ENCODE measurements at places on chromosomes 5 and 9.

DNA sequence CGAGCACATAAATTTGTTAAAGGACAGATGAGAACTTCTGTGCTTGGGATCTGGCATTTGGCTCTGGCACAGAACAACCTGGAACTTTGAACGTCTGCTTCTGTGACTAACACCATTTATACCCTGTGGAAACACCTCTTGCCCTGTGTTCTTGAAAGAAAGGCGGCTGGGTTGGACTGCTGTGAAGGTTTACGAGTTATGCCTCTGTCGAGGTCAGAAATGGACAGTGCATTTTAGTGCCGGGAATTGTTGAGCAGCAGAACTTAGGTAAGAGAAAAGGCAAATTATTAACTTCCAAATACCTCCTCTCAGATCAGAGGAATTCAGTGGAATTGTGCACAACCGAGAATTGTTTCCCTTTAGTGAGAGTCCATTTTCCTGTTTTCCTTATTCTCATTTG lies 14.1 kb upstream of the INIP start:
- DNase-seq: no peak

DNA sequence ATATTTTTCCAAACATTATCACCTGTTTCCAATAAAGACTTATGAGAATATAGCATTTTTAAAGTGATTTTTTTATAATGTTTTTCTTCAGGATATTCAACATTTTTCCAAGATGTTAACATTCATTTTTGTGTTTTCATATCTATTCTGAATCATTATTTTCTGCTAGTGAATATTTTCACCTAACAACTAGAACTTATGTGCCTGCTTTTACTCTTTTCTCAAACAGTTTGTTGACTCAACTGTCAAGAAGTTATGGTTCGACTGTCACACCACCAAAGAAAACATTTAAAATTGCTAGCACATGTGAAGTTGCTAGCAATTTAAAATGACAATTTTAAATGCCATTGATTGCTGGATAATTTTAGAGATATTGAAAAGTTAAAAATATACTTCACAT lies 343.3 kb upstream of the CDH9 start:
- no peak for DNase-seq

- no peak for DNase-seq
Observed at GRCh38 chr5:133202066-133202665, 150.4 kb downstream of the HSPA4 start.

DNA sequence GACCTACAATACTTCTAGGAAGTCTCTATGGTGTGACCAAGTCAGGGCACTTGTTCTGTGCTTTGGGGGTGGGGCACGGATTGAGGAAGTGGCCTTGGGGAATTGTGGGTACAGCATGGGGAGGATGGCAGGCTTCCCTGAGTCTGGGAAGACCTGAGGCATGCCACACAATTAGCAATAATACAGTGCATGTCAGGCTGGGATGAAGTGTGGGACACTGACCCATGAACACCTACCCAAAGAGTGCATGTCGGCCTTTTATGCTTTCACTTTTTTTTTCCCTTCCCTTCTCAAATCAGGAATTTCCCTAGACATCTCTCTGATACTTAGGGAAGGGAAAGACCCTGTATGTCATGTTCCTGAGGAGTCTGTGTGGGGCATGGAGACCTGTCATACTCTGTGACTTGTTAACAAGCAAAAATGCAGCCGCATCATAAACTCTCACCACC lies 146.4 kb downstream of the PALM2AKAP2 start:
- no peak for DNase-seq

- no peak for DNase-seq
Observed at GRCh38 chr5:140223567-140223966, 48.6 kb downstream of the CYSTM1 start.

GRCh38 chr5:81950996-81951395 lies 20.8 kb upstream of the ATG10 start:
- no peak for DNase-seq

DNA sequence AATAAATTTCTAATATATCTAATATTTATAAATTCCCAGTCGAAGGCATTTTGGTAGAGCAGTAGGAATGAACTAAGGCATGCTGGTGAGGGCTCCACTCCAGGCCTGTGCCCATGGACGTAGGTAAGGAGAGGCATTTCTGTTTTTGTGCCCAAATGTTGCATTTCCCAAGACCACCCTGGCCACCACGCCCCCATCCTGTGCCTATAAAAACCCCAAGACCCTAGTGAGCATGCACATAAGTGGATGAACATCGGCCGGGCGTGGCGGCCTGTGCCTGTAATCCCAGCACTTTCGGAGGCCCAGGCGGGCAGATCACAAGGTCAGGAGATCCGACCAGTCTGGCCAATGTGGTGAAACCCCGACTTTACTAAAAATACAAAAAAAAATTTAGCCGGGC lies 10.1 kb upstream of the MTMR12 start:
- no peak for DNase-seq

GRCh38 chr5:112005623-112005930 lies 248.6 kb upstream of the NREP start:
- DNase-seq: no peak

GRCh38 chr9:116700882-116701865 lies 14.1 kb downstream of the TRIM32 start:
- DNase-seq: no peak

DNA sequence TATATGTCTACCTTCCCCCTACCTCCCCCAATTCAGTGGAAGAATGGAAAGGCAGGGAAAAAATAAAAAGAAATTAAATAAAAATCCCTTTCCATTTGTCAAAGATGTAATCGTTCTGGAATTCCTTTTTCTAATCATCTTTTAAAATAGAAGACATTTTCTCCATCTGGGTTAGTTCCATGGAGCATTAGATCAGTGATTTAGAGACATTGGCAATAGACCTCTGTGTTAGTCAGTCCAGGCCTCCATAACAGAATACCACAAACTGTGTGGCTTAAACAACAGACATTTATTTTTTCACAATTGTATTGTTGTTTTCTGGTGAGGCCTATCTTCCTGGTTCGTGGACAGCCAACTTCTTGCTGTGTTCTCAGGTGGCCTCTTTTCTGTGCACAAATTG lies 516.6 kb upstream of the DAB2 start:
- DNase-seq: no peak

- no peak for DNase-seq
Observed at GRCh38 chr5:115033861-115034260, 135.8 kb downstream of the TRIM36 start.

GRCh38 chr9:126150411-126151030 lies 176.1 kb upstream of the MVB12B start:
- DNase-seq: no peak

DNA sequence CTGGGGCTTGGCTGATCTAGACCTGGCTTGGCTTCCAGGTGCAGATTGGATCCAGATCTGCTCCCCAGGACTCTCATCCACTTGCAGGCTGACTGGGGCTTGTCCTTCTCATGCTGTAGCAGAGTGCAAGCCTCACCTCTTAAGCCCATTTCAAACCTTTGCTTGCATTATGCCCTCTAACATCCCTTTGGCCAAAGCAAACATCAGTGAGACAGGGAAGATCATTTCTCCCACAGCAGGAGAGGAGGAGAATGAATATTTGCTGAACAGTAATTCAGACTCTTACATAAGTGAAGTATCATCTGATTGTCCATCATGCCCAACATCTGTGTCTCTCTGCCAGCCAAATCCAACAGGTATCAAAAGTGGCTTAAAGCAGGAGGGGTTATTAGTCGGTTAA lies 194.9 kb downstream of the C9orf152 start:
- no peak for DNase-seq

GRCh38 chr5:172932313-172933017 lies 26.8 kb upstream of the RPL26L1 start:
- no peak for DNase-seq

DNA sequence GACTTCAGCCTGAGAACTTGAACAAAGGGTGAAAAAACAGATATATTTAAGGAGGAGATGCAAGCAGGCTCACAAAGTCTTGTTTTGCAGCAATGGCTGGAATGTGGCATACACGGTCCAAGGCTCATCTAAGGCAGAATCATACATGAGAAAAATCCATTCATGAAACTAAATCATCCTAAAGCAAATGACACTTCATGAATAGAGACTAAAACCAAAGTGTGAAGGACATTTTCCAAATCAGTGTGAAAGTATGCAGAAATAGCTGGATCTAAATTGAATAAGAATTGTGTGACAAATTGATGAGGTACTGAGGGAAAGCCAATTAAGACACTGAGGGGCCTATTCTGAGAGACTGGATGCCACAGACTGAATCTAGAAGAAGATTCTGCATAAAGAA lies 27.3 kb downstream of the ZNF366 start:
- DNase-seq: no peak

DNA sequence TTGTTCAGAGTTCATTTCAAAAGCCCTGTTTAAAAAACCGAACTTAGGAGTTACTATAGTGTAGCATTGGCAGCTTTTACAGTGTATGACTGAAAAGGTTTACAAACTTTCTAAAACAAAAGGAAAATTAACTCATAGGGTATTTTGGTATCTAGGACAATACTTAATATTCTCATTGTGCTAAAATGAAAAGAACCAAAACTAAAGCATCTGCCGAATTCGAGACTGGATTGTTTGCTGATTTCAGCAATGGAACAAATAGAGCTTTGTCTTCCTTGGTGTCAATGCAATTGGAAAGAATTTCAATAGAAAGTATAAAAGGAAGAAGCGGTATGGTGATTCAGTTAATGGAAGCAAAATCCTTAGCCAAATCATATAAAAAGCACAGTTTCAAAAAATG lies 254.1 kb downstream of the SLF1 start:
- DNase-seq: no peak

DNA sequence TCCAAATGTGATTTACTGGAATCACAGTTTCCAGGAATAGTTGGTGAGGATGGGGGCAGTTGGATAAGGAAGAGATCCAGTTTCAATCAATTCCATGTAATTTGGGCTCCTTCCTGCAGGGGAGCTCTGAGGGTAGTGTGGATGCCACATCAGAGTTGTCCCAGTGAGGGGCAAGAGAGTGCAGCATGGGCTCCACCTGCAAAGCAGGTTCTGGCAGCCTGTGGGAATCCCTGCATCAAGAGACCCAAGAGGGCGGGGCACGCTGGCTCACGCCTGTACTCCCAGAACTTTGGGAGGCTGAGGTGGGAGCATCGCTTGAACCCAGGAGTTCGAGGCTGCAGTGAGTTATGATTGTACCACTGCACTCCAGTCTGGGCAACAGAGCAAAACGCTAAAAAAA lies 188.5 kb downstream of the CACNA1B start:
- no peak for DNase-seq

- no peak for DNase-seq
Observed at GRCh38 chr9:99628849-99629620, 192.7 kb upstream of the NR4A3 start.

DNA sequence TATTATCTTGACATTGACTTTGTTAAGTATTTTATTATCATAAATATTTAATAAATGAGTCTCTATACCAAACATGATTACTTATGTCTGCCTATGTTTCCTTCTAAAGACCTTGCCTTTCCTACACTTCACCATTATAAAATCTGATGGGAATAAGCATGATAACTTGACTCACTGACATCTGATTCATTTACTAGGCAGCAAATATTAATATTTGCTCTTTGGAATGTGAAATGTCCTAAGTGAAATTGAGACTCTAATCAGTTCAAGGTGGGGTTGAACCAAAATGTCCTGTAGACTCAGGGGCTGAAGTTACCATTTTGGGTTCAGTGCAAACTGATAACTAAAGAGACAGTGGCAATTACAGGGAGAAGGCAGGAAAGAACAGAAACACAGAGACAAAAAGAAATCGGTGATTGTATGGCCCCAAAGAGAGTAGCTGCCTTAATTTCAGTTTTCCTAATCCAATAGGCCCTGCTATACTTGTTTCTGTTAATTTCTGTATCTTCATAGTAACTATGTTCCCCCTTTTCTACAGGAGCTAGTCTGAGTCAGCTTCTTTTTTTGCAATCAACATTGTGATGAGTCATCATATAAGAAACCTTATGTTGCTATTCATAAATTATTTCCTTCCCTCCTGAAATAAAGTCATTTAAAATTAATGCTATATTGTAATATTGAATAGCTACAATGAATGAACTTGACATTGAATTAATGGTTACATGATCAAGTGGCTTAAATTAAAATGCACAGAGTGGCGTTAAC lies 296.8 kb downstream of the PDE4D start:
- no peak for DNase-seq

GRCh38 chr5:114402206-114402605 lies 40.3 kb downstream of the KCNN2 start:
- no peak for DNase-seq

DNA sequence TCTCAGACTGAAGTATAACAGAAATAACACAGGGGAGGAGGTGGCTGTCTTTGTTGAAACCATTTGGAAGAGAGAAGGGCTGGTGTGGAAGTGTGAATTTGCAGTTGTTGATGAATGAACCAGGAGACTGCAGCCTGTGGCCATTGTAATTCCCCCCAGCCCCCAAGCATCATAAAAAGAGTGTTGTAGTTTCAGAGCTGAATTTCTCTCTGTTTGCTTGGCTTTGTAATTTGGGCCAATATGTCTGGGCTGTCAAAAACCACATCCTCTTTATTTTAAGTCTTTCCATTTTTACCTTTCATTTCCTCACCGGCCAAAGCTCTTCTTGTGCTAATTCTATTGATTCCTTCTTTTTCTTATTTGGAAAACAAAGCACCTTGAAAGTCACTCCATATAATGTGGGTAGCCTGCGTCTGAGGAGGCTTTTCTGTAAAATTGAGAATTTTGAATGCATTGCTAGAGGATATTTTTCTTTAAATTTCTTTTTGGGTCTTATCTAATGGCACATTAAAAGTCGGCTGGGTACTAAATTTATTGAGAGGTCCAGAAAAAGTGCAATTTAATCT lies 383.3 kb downstream of the OSTF1 start:
- DNase-seq: no peak

- no peak for DNase-seq
Observed at GRCh38 chr5:145937432-145938250, 1.3 kb downstream of the SH3RF2 start.

DNA sequence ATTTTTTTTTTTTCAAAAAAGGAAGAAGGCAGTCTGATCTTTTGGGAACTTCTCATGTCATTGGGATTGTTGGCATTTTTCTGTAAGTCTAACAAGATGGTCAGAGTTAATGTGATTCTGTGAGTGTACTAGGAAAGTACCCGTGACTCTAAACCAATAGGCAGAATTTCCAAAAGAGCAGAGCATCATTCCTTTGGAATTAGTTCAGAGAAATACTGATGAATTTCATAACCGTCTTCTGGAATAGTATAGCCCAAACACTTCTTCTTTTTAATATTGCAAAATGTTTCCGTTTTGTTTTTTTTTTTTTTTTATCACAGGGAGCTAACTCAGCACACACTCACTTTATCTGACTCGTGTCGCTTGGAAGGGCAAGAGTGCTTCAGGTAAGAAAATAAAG lies 407.4 kb downstream of the DTWD2 start:
- no peak for DNase-seq

DNA sequence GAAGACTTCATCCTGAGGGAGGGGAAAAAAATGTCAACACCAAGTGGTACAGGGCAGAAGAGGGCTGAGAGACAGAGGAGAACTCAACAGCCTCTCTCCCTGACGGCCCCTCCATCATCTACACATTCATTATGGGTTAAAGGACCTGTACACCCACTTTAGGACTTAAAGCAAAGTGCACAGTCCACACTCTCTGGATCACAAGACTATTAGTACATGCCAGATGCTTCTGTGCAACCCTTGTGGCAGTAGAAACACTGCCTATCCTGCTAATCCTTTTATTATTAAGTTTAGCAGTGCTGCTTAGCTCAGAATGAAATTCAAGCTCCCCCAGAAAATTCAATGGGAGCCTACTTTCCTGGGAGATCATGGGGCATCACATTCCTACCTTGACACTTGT lies 1.9 kb downstream of the FRMD3 start:
- no peak for DNase-seq
